ENCODE measurements at places on chromosomes 4 and X.
A peak's percentile ranks its signal among the peaks of the same experiment; 100 is the strongest.

DNA sequence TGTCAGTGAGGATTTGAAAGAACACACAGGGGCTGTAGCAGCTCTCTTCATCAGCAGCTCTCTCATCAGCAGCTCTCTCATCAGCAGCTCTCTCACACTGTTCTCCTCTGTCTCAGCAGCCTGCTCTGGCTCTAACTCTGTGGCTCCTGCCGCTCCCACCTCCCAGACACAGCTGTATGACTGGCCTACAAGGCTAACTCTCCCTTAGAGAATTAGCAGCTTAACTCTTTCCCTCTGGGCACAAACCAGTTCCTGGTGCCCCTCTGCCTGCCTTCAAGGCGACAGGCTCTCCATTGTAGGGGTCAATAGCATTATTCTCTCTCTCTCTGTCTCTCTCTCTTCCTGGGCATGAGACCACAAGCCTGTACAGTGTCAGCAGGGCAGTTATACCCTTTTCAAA lies 385.6 kb upstream of the PCDH10 start:
- DNase-seq, result no peak

GRCh38 chr4:85152480-85152879 lies 186.0 kb upstream of the WDFY3 start:
- DNase-seq, result no peak

GRCh38 chr4:144280688-144281087 lies 140.2 kb upstream of the GYPA start:
- no peak for DNase-seq

DNA sequence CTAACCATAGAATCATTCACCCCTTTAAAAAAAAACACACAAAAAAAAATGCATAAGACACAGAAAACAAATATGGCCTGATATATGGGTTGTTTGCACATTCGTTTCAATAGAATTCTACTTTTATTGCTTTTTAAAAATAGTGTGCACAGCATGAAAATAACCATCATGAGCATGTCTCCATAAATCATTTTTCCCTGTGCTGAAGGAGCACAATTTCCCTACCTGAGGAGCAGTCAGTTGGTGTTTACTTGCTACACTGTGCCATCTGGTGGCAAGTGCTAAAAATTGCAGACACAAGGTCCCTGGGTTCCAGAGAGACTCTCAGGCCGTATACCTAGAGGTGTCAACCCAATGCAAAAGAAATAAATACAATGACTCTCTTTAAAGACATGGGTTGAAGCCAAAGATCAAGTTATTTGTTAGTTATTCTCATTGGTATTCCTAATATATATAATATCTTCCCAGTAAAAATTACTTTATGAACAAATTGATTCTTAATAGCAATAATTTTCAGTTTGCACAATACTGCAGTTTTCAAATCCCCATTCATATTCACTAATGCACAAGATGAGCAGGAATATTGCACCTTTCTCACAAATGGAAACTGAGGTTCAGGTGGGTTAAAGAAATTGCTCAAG lies 551.4 kb downstream of the IQCM start:
- DNase-seq, result no peak

GRCh38 chr4:121698236-121698671 lies 1.5 kb upstream of the ANXA5 start:
- DNase-seq, result no peak

DNA sequence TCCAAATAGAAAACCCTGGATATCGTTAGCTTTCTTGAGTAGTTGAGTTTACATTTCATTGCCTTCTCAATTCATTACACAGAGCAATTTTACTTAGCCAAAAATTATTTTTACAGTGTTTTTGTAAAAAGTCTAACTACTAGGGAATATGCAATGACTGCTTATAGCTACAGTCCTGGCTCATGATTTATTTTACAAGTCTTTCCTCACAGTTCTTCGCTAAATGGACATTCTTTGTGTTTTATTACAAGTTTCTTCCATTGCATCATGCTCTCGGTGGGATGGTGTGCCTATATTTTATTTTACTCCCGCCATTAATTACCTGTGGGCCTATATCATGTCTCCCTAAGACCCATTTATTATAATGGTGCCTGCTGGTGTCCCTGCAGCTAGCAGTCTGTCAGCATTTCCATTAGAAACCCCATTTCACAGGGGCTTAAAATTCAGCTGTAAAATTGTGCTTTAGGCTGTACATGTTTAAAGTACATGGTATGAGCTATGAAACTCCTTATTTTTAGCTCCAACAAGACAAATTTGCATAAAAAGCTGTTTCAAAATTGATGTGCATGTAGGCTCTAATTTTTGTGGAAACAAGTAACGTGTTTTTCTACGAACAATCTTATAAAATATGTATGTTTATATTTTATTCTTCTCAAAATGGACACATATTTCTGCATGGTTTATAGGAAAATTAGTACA lies 227.4 kb downstream of the SLC7A11 start:
- DNase-seq, result no peak

DNA sequence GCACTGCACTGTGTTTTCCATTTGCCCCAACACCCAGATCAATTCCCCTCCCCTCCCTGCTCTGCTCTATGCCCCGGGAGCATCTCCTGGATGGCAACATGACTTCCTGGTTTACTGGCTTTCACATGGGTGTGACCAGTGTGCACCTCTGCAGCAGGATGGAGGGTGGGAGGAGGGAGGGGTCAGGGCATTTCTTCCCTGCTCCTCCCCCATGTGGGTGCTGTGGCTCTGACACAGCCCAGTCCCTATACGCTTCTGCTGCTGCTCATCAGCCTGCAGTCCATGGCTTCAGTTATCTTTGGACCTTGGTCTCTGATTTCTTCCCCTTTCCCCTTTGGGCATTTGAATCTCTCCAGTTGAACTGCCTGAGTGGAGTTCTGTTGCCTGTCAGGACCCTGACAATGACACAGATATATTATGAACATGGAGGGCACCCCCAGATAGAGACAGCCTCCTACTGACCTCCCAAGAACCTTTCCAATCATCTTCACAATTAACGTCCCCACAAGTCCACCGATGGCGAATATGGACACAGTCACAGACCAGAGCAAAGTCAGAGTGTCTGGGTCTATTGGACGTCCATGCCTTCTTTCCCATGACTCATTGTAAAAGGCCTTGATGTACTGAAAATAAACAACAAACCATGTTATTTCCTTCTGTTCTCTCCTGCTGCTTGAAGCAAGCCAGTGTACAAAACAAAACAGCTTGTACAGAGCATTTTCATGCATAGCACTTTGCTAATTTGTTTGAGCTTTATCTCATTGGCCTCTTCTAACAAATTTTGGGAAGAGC lies 24.8 kb downstream of the SLC2A9 start:
- peak; percentile 79 for DNase-seq

DNA sequence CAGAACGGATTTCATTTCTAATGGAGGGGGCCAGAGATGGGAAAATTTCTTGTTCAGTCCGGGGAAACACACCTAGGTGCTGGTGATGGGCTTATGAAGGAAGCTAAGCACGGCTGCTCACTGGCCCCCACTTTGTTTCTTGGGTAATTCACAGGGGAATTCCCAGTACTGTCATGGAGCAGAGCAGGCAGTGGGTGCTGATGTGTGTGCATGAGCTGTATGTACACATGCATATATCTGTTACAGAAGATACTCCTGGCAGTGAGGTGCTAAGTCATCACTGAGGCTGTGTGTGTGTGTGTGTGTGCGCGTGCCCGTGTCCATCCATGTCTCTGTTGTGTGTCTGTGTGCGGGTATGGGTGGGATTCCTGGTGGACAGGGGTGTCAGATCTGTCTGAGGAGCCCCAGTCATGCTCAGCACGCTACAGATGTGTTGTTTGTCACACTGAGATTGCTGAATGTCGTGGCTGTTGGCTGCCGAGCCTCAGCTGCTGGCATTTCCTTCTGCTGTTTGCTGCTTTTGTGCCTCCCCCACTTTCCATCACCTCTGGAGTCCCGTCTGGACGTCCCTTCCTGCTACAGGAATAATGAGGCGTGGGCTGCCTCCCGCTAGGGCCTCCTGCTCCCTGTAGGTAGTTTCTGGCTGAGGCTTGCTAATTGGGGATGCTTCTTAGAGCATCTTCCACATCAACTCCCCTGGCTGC lies 53.3 kb downstream of the JADE1 start:
- DNase-seq, result no peak

GRCh38 chr4:93396272-93396671 lies 432.3 kb upstream of the ATOH1 start:
- no peak for DNase-seq

GRCh38 chr4:124977045-124977444 lies 264.5 kb upstream of the ANKRD50 start:
- no peak for DNase-seq

- DNase-seq, result no peak
Measured at GRCh38 chr4:168634276-168634802, 137.5 kb downstream of the PALLD start.

- DNase-seq, result peak; percentile 59
Measured at GRCh38 chr4:128310266-128310697, 22.7 kb upstream of the PGRMC2 start.

GRCh38 chr4:8525383-8526120 lies 54.6 kb upstream of the GPR78 start:
- DNase-seq, result no peak

- DNase-seq, result no peak
Measured at GRCh38 chrX:136200466-136200865, 50.7 kb downstream of the MAP7D3 start.

GRCh38 chrX:152573866-152574265 lies 63.8 kb upstream of the GABRQ start:
- no peak for DNase-seq

DNA sequence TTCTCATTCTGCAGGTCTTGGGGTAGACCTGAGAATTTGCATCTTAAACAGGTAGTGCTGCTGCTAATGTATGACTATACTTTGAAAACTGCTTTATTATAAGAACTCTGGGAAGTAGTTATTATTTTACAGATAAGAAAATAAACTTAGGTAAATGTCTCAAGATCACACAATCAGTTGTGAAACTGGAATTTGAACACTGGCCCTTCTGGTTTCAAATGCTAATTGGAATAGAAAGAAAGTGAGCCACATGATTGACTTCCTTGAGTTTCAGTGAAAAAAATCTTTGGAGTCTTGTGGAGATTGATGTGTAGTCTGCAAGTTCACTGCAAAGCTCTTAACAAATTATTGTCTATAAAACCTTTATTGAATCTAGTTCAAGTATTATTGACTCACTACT lies 44.5 kb downstream of the FTHL17 start:
- no peak for DNase-seq

- DNase-seq, result no peak
Measured at GRCh38 chr4:134337574-134337973, 136.0 kb upstream of the PABPC4L start.

Data from mucosa of descending colon (tissue), 3 donors.